ENCODE measurements at places on chromosomes 4 and X. TPM values are rescaled to one million over a fixed set of nuclear protein-coding genes. Genes with fewer than 3 reads are reported as not detected.

ITM2A gene
- 18.0 TPM for total RNA-seq

DGKK gene
- total RNA-seq: not detected

TREX2 gene
- total RNA-seq: not detected

LYAR gene
- total RNA-seq: 12.8 TPM

ATP8A1 gene
- total RNA-seq: 18.9 TPM

EDA gene
- total RNA-seq: 2.5 TPM

WDFY3 gene
- 44.9 TPM for total RNA-seq
